ENCODE measurements at places on chromosomes 6 and 20.

DNA sequence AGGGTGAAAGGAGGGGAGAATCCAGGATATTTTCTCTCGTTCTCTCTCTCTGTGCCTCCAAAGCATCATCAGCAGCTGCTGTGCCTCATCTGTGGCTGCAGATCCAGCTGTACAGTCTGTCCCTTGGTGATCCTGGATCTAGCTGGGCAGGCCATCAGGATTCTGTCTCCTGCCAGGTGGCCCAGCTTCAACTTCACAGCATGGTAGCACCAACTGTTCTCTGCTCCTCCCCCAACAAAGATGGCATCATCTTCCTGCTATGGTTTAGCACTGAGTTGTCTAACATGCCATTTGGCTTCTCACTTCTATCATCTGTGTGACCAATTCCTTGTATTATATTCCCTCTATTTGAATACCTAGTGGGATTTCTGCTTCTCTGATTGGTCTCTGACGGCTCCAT, 28.6 kb upstream of the ARFGEF2 start:
- no peak for DNase-seq

DNA sequence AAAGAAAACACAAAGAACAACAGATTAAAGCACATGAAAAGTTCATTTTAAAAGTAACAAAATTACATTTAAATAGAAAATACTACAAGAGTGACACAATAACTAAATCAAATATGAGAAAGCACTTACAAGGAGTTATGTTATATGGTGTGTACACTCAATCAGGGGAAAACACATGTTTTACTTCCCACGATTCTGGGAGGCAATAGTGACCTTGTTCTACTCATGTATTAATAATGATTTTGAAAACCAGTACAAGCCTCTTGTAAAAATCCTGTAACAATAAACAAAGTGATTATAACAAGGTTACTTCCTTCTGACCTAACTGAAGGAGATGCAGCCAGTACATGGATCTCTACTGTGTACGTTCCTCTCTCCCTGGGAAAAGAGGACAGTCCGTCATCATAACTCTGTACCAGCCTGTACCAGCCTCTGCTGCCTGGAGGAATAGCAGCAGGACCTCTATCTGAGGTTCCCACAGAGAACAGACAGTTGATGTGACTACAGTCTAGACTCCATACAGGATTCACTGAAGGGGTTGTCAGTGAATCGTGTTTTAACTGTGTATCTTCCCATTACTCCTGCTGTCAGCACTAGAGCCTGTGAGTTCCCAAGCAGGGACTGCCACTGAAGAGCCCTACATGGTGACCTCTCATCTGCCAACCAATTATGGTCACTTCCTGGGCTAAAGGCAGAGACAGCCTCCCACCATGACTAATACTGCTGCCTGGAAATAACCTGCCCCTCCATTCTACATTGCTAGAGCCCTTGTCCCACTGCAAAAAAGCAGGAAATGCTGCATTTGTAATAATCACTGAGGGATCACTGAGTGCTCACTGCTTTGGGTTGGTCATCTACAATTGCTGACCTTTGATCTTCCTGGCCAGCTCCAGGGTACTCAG, 149.7 kb downstream of the KIF16B start:
- DNase-seq: no peak

DNA sequence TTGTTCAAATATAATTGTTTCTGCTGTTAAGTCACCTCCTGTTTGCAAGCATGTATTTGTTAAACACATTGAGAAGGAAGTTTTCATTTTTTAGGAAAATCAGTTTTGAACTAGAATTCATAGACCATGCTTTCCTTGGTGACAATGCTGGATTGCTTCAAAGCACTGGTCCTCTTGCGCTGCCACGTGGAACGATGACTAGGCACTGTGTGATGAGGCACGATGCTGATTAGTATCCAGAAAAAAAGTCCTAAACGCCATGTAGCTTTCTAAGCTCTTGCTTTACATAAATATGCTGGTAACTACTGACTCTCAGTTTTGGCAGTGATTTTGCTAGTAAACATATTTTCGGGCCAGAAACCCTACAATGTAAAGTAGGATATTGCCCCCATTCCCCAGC, 11.1 kb upstream of the EXOC2 start:
- DNase-seq: no peak

DNA sequence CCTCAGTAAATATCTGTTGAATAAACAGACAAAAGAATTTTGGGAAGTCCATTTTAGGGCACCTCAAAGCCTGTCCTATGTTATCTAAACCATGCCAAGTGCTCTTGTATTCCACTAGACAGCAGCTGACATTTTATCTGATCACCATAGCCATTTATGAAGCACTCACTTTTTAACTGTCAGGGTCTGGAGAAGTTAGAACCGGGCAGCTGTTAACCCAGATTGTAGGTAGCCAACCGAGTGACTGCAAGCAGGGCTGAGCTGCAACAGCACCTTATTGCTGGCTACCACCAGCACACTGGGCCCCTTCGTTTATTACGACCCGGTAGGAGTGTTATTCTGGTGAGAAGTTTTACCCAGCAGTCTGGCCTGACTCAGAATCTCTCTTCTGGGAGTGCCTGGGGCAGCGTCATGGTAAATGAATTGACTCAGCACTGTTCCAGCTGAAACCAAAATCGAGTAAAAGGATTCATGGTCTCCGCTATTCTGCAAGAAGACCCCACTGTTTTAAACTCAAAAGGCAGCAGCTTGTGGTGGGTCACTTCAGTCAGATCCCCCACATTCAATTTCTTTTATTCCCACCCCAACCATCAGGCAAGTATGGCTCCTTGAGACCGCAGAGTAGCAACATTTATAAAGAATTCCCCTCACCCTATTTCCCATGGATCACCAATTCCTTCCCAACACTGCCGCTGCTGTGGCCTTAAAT, 1.7 kb downstream of the UBE2V1 start:
- no peak for DNase-seq

- DNase-seq: no peak
Observed at GRCh38 chr6:29763491-29764289, 40.5 kb downstream of the HLA-F start.

DNA sequence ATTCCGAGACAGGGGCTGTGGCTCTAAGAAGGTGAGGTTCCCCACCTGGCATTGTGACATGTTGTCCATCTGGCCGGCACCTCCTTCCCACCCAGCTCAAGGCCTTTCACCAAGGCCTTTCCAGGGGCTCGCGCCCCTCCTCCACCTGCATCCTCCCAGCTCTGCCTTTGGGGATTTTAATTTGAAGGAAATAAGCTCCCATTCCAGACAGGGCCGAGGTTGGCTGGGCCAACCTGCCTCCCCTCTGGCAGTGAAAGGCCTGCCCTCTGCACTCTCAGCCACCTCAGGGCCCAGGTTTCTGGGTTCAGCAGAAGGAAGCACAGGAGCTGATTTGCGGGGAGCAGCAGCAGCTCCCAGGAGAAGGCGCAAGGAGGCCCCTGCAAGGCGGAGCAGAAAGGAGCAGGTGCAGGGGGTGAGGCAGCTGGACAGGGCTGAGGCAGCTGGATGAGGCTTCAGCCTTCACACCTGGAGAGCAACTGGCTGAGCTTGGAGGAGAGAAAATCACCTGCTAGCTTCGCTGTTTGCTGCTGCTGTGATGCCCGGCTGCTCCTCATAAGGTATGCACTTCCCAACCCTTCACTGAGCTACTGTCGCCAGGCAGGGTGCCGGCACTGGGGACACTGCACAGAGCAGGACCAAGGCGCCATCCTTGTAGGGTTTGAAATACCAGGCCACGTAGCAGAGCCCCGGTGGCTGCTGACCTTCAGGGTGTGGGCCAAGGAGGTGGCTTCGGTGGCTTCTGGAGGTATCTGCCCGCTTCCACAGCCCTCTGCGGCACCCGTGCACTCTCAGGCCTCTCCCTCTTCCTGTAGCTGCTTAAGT, 147.0 kb downstream of the SYNDIG1 start:
- DNase-seq: no peak

- DNase-seq: peak; percentile 54
Observed at GRCh38 chr6:37822851-37823682, 3.5 kb downstream of the ZFAND3 start.

DNA sequence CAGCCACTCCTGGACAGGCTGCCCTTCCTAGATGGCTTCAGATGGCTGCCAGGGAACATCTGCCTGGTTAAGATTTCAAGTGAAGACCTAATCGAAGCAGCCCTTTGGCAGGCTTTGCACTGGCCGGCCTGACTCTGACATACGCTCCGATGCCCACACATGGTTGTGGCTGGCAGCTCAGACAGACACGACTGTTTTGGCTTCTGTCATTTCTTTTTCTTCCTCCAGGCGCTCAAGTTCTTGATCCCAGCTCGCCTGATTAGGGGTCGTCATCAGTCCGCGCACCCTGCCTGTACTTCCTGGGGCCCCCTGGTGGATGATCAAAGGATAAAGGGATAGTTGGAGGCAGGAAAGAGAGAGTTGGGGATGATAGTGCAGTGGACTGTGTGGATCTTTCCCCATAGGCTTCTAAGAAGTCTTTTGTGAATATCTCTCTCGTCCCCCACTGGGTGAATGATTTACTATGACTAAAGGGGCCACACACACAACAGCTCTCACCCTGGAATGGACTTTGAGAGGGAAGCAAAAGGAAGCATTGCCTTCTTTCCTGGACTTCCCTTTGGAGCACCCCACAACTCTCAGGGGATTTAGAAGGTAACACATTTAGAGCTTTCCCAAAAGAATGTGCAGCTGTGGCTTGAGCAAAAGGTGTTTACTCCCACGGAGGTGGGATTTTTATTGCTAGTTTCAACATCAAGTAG, 21.4 kb upstream of the TRAM2 start:
- peak; percentile 67 for DNase-seq

All from T47D (cell line).